ENCODE measurements at places on chromosomes 11 and 22.

- no peak for DNase-seq
These were observed 105.2 kb downstream of the SPON1 start for GRCh38 chr11:14067686-14068085.

DNA sequence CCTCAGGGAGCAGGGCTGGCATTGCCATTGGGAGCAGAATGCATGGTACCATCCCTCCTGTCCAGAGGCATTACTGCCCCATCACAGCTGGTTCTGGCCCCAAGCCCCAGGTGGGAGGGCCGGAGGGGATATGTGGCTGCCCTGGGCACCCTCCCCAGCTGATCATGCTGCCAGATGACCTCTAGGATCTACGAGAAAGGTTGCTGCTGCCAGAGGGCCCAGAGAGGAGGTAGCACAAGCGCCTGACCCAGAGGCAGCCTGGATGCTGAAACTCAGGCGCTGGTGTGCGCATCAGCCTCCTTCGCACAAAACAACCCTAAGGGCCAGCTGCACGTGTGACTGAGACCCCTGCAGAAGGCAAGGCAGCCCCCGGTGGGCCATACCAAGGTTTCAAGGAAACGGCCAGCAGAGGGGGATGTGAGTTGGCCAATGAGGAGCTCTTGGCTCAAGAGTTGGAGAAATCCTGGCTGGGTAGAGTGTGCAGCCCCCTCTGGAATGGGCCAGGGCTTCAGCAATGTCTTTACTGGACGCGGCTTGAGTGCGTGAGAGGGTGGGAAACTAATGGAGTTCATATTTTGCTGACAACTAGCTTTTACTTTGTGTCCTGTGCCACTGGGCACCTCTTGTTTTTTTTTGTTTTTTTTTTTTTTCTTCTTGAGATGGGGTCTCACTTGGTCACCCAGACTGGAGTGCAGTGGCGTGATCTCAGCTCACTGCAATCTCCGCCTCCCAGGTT, 88.3 kb upstream of the PARVA start:
- no peak for DNase-seq

- no peak for DNase-seq
These were observed 103.5 kb downstream of the USP35 start for GRCh38 chr11:78292109-78292803.

DNA sequence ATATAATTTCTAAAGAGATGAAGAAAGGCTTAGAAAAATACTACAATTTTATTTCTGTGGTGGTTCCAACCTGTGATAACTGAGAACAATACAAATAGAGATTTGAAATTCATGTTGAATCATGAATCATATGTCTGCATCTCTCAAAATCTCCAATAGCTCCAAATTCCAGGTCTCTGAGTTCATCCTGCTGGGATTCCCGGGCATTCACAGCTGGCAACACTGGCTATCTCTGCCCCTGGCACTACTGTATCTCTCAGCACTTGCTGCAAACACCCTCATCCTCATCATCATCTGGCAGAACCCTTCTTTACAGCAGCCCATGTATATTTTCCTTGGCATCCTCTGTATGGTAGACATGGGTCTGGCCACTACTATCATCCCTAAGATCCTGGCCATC, at the start of gene OR56B1:
OR56B1 (plus strand) TSS at position 53 of the 400 bp plus-strand sequence; CDS start at position 122, 69 bp downstream.
- no peak for DNase-seq

DNA sequence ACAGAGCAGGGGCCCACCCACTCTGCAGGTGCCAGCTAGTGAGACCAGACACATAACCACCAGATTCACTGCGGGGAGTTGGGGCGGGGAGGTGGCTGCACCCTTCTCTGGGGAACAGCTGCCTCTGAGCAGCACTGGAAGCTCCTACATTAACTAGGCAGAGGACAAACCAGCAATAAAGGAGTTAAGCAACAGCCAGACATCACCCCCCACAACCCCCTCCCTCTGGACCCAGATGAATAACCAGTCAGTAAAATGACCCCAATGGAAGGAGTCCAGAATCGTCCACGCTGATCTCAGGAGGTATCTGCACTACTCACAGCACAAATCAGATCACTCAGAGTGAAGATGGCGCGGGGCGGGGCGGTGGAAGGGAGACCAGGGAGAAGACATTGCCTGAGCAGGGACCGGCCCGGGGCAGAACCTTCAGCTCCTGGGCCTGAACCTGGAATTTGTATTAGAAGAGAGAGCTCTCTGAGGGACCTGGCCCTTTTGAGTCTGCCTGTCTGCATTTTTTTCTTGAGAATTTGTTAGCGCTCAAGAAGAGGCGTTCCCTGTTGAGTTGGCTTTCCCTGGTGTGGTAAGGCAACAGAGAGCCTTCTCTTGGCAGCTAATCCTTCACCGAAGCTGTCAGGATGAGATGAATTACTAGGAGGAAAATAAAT, 125.5 kb upstream of the NCAM1 start:
- DNase-seq, result no peak

GRCh38 chr11:128843198-128843785, 23.8 kb downstream of the KCNJ1 start:
- no peak for DNase-seq

GRCh38 chr22:46352691-46353386, 17.3 kb downstream of the TRMU start:
- DNase-seq, result no peak

DNA sequence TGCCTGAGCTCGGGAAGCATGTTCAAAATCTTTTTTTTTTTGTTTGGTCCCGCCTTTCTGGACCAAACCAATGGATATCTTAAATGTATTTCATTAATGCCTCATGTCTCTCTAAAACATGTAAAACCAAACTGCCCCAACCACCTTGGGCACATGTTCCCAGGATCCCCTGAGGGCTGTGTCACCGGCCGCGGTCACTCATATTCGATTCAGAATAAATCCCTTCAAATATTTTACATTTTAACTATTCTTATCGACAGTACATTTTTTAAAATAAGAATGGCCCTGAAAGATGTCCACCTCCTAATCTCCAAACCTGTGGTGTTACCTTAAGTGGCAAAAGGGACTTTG, 2.1 kb downstream of the RNH1 start:
- DNase-seq, result no peak

DNA sequence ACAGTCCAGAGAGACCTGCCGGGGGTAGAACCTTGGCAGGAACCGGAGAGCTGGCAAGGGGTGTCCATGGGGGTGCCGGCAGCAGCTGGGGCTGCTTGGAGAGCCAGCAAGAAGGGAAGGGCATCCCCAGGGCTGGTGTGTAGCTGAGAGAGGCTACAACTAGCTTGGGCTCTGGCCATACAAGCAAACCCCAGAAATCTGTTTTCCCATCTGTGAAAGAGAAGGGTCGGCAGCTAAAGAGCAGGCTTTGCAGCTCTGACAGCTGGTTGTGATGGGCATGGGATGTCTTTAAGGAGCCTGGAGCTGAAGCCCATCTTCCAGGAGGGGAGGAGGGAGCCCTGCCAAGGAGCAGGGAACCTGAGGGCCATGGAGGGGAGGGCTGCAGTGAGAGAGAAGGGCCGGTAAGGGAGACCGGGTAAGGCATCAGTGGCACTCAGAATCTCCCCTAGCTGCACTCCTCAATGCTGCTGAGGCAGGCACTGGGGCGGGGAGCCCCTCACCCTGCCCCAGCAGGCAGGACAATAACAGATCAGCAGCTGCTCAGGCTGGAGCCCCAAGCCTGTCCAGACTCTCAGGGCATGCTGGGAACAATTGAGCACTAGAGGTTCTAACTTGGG, 3.9 kb downstream of the CHST1 start:
- no peak for DNase-seq

GRCh38 chr22:37390075-37390474, 37.2 kb downstream of the ELFN2 start:
- DNase-seq, result no peak

DNA sequence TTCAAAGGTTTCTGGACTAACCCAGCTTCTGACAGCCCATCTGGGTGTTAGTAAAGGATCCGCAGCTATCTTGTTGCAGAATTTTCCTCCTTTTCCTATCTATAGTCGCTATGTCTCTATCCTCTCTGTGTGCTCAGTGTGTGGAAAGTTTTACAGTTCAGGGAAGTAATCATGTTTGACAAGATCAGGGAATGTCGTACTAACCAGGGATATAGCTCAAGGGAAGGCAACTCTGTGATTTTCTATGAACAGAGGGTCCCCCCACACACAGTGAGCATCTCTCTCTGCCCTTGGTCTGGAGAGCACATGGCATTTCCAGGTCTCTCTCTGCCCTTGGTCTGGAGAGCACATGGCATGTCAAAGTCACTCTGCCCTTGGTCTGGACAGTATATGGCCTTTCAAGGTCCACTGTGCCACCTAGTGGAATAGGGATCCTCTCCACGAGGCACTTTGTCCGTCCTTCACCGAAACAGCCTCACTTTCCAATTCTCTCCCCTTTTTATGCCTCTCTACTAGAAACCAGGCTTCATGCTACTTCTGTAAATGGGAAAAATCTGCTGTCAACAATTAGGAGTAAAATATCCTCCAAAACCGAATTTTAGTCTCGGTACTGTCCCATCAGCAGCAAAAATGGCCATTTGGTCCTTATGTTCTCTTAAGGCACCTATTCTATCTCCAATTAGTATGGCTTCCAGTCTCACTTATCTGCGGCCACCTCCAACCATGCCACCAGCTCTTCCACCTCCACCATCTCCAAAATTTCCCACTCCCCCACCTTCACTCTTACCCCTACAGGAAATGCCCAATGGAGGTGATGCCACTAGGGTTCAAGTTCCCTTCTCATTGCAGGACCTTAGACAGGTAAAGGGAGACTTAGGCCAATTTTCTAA, 88.7 kb downstream of the IGLL5 start:
- no peak for DNase-seq

DNA sequence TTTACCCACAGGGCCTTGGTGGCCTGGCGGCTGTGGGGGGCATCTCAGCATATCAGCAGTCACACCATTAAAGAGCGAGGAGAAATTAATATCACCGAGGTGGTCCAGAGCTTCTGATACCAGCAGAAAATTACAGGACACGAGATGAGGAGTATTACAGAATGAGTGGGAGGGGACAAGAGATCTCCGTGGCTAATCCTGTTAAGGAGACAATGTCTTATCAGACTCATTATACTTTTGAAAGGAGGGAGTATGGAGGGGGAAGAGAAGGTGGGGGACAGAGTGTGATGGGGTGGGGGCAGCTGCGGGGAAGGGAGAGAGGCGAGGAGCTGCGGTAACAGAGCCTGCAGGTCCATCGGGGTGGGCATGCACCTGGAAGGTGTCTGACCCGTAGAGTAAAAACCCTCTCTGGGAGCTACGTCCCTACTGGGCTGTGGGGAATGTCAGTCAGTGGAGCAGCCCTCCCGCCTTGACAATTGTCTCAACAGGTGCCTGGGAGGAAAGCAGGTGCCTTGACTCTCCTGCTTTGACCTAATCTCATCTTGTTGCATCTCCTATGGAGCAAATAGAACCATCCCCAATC, 224.2 kb downstream of the CEP164 start:
- no peak for DNase-seq

DNA sequence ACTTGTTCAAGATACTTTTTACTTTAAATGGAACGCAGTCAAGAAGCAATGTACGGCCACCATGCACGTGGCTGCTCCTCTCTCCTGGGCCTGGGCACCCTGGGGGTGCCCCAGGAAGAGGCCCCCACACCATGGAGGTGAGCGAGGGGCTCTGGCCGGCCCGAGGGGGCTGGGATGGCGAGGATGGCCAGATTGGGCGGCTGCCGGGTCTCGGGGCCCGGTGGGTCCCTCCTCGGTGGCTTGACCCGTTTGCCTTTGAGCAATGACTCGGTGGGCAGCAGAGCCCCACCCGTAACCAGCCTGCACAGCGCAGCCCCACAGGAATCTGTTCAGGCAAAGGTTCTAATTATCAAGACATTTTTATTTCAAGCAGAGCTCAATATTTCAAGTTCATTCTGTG, 167.4 kb downstream of the BRD1 start:
- DNase-seq, result no peak

- DNase-seq, result no peak
These were observed 96.9 kb downstream of the PDE2A start for GRCh38 chr11:72577271-72577721.

DNA sequence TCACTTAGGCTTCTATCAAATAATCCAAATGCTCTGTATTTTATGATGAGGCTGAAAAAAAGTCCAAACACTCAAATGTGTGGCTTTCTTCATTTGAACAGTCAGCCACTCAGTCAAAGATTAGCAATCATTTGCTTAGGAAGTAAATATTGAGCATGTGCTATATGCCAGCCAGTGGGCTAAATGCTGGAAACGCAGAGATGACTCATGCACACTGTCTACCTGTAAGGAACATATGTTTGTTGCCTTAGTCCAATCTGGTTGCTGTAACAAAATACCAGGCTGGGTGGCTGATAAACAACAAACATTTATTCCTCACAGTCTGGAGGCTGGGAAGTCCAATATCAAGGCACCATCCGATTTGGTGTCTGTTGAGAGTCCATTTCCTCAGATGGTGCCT, 617.3 kb downstream of the NTM start:
- DNase-seq, result no peak

DNA sequence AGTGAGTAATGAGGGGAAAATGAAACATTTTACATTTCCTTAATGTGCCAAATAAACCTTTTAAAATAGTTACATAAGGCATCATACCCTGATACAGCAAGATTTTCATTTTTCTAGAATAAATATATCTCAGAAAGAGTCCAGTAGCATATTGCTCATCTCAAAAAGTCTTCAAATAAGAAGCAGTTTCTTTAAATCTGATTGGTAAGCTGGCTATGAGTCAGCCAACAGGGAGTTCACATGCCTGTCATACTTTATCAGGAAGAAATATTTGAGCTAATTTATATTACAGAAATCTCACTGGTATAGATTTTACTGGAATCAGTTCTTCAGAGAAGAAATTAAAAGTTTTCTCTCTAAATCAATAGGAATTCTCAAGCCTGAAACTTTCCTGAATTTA, 258.1 kb downstream of the C11orf87 start:
- DNase-seq, result no peak

DNA sequence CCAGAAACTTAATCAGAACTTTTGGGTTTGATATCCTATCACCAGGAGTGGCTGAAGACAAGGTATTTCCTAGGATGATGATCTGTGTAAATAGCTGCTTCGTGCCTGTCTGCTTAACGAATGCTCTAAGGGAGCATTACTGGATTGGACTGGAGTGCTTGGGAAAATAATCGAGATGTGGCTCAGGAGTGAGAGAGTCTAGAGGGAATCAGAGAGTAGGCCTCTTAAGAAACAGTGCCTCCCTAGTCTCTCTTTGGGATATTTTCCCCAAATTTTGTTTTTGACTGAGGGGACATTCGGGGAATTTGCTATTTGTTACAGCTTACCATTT, 2.5 kb downstream of the MAML2 start:
- DNase-seq, result no peak

DNA sequence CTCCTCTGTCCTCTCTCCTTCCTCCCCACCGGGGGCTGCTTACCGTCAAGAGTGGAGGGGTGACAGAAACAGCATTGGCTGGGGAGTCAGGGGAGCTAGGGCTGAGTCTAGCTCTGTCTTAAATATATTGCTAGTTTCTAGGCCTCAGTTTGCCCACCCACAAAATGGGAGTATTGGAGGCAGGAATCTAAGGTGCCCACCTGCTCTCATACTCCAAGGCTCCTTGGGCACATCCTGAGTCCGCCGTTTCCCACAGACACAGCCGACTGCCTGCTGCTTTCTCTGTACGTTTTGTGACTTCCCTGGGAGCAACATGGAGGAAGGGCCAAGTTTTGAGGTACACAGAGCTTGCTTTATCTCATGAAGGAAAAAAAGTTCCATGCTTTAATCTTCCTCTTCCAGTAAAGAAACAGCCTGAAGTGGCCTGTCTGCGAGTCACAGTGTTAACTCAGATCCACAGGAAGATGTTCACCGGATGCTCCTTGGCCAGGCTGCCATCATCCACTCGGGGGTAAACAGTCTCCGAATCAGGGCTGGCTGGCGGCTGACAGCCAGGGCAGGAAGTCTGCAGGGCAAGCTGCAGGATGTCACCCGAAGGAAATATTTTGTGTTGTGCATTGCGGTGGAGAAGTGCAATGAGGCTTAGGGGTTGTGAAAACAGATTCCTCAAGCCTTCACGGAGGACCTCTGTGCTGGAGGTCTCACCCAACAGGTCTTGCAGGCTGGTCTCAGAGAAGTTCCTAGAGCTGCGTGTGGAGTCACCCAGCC, 11.0 kb upstream of the CERK start:
- no peak for DNase-seq

Data from activated CD8-positive, alpha-beta memory T cell treated with anti-CD3 and anti-CD28 coated beads for 1 hour (primary cell).